A673 (cell line): ENCODE measurements at places on chromosomes 4 and X.

- no peaks in the 10 kb centered on the region for H3K27me3 ChIP-seq
- H3K4me3 ChIP-seq: no peak overlapping the region
- H3K36me3 ChIP-seq: no peaks in the 10 kb centered on the region
- peaks cover 5% of the 10 kb centered on the region for H3K4me1 ChIP-seq
Measured at GRCh38 chr4:2432991-2433530, 14.3 kb downstream of the CFAP99 start.

GRCh38 chr4:121749225-121749624, 15.7 kb downstream of the SMIM43 start:
- H3K27me3 ChIP-seq: no peaks in the 10 kb centered on the region
- no peak overlapping the region for H3K4me3 ChIP-seq
- no peak for DNase-seq
- H3K36me3 ChIP-seq: no peaks in the 10 kb centered on the region
- no peaks in the 10 kb centered on the region for H3K4me1 ChIP-seq

DNA sequence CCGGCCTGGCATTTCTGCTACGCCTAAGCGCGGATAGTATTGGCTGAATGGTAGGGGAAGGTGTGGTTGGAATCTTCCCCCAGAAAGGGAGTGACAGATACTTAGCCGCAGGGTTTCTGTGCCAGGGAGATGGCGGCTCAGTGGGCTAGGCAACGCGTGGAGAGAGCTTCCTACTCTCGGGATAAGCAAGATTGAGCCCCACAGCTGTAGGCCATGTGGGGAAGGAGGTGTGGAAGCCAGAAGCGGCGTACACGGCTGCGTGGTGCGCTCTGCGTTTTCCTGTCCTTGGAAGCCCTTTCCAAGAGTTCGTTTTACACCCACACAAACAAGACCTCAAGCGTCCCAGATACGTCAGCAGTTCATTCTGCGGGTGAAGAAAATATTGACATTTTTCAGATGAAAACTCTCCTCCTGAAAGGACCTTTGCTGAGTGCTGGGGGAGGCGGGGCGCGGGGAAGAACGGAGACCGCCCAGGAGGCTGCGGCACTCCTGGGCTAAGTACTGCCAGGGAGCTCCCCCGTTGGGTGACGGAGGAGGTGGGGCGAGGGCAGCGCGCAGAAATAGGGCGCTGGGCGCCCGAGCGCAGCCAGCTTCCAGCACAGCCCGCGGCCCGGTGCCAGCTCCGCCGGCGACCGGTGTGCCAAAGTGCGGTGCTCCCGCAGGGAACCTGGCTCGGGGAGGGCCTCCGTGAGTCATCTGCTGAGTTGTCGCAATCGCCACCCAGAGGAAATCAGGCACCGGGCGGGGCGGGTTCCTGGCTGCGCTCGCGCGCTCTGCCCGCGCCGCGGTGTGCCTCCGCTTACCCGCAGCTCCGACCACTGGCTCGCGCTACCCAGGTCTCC, at the start of gene GPAT3:
Gene GPAT3 (plus strand): TSS at position 589 of the 842 bp plus-strand sequence. CDS start 515 bp downstream, outside the sequence.
- peak; percentile 36 for DNase-seq
- no peak within 1 kb of the TSS for H3K27ac ChIP-seq
- H3K27me3 ChIP-seq: no peaks in the 10 kb centered on the region
- no peaks in the 10 kb centered on the region for H3K4me1 ChIP-seq
- H3K36me3 ChIP-seq: no peaks in the 10 kb centered on the region

DNA sequence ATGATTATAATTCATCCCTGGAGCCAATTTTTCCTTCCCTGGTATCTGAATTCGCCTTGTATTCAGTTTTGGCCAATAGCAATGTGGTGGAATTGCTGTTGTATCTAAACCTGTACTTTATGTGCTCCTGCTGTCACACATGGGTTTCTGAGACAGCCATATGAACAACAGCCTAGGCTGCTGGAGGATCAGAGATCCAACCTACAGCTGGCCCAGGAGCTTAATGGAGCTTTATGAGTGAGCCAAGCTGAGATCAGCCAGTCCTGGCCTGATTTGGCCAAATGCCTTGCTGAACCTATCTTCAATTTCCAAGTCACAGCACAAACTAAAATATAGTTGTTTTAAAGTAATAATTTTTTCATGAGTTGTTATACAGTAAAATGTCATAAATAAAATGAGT, 1071.5 kb downstream of the PCDH7 start:
- no peak for DNase-seq
- H3K4me3 ChIP-seq: no peak overlapping the region
- H3K36me3 ChIP-seq: no peaks in the 10 kb centered on the region
- no peak overlapping the region for H3K27ac ChIP-seq
- H3K27me3 ChIP-seq: no peaks in the 10 kb centered on the region

DNA sequence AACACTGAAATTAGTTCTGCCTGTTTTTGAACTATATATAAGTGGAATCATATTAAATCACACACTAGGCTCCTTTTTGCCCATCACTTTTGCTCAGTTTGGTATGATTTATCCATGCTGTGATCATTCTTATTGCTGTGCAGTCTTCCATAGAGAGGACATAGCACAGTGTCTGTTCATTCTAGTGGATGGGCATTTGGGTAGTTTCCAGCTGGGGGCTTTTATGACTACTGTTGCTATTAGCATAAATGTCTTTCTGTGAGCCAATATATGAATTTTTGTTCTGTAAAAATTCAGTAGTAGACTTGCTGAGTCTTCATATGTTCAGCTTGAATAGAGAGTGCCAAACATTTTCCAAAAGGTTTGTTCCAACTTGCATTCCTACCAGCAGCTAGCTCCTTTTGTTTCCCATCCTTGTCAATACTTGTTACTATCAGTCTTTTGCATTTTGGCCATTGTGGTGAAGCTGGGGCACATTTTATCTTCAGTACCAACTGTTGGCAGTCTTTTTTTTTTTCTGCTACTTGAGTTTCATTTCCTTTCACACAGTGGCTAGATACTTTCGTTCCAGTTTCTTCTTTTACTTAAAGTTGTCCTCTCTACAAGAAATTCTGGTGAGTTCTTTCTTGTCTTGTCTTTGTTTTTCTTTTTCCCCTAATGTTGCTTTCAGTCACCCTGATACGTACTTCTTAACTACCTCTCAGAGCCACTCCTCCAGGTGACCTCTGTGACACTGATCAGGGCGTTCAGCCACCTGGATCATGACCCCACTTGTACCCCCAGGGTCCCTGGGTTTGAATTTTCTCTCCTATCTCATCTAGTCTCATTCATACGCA, 87.0 kb downstream of the ANXA3 start:
- H3K36me3 ChIP-seq: no peaks in the 10 kb centered on the region
- DNase-seq: no peak
- H3K27ac ChIP-seq: no peak overlapping the region
- no peaks in the 10 kb centered on the region for H3K4me1 ChIP-seq

- H3K4me1 ChIP-seq: no peaks in the 10 kb centered on the region
- DNase-seq: no peak
- H3K4me3 ChIP-seq: no peak overlapping the region
- peaks cover 15% of the 10 kb centered on the region for H3K27me3 ChIP-seq
- no peak overlapping the region for H3K27ac ChIP-seq
Measured at GRCh38 chrX:115419069-115419468, 129.6 kb downstream of the LUZP4 start.

DNA sequence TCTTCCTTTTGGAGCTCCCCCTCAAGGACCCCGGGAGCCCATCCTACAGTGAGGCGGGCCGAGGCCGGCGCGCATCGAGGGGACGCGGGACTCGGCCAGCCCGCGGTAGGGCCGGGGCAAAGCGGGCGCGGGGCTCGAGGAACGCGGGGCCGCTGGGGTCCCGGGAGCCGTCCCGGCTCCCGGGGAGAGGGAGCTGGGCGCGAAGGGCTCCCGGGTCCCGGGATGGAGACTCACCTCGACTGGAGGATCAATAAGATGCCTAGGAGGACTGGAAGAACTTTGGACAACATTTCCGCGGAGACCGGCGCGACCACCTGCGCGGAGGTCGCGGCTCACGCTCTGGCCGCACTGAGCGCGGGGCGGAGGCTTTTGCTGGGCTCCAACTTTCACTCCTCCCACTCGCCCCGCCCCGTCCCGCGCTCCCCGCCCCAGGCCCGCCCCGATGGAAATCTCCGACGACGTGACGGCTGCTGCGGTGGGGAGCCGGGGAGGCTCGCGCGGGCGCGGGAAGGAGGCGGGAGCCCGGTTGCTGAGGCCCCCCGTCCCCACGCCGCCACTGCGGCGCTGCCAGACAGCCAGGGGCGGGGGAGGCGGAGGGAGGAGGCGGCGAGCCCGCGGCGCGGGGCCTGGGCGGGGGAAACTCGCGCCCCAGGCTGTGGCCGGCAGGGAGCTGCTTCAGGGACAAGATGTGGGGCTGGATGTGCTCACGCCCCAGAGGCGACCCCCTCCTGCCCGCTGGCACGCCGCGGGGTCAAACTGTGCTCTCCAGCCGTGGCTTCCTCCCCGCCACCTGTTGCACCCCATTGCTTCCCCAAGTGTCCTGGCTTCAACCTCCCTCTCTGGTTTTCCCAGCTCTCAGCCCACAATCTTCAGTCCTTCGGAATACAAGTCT, at the start of gene GABRE:
Gene GABRE (minus strand): TSS at position 341 of the 892 bp plus-strand sequence. CDS start 51 bp downstream, at position 290.
- no peak within 1 kb of the TSS for H3K27ac ChIP-seq
- H3K27me3 ChIP-seq: peaks cover 7% of the 10 kb centered on the region
- H3K4me1 ChIP-seq: no peaks in the 10 kb centered on the region
- no peaks in the 10 kb centered on the region for H3K36me3 ChIP-seq

DNA sequence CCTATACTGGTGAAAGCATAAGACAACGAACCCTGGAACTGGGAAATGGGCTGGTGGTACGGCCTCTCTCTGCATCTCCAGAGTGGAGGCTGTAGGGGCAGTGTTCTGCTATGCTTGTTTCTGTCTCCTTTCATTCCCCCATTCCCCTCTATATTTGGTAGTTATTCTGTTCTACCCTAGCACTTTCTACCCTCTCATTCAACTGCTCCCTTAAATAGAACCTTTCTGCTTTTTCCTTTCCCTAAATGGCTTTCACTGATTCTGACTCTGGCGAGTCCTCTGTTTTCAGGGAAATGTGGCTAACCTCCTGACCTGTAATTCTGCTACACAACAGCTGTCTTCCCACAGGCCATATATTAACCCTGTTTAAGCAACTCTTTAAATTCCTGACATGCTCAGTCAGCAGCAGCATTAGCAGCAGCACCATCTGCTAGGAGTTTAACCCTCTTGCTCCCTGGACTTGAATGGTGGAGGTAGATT, 94.2 kb downstream of the CXCL13 start:
- peak; percentile 1 for DNase-seq
- no peaks in the 10 kb centered on the region for H3K27me3 ChIP-seq
- no peaks in the 10 kb centered on the region for H3K4me1 ChIP-seq
- H3K27ac ChIP-seq: no peak overlapping the region
- no peaks in the 10 kb centered on the region for H3K36me3 ChIP-seq

DNA sequence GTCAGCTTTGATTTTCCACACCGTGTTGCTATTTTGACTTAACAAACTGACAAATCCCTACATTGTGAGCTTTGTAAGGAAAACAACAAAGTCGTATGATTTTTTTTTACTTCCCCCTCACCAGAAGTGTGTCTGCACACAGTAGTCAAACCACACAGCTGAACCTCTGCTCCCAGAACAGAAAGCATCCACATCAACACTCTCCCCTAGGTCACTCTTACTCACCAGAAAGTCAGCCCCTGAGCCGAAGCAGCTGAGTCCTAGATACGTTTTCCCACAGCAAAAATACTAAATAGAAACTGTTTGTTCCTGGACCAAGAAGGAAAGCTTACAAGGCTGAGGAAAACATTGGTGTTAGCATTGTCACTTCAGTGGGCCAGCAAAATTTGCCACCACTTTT, 305.7 kb downstream of the DHX15 start:
- no peak overlapping the region for H3K4me3 ChIP-seq
- H3K27ac ChIP-seq: no peak overlapping the region
- H3K4me1 ChIP-seq: no peaks in the 10 kb centered on the region
- H3K36me3 ChIP-seq: no peaks in the 10 kb centered on the region
